ENCODE measurements at places on chromosomes 7 and 10.

- DNase-seq = no peak
These were observed 114.3 kb downstream of the ARHGAP22 start for GRCh38 chr10:48490571-48490940.

- DNase-seq = no peak
These were observed 26.7 kb downstream of the FAM171A1 start for GRCh38 chr10:15344256-15344875.

DNA sequence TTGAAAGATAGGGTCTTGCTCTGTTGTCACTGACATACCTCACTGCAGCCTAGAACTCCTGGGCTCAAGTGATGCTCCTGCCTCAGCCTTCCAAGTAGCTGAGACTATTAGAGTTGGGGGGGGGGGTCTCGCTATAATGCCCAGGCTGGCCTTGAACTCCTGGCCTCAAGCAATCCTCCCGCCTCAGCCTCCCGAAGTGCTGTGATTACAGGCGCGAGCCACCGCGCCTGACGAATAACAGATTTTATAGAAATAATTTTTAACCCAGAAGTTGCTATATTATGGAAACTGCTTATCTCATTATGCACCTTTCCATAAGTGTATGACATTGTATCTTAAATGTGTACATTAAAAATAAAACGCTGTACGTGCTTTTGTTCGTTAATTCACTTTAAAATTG lies 846 bp downstream of the ANKRD26 start:
- no peak for DNase-seq

DNA sequence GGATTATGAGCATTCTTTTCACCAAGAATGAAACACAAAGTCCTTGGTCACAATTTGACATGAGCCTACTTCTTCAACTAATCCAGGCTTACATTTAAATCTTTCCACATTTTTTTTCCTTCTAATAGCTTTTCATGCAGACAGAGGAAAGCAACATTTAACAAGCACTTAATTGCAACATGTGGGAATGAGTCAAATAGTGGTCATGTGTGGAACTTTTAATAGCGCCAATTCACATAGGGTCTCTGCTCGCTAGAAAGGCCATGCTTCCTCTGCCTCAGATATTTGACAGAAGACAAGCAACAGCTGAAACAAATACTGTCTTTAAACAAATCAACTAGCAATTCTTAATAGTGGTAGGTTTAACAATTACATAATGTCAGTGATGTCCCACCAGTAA lies 285.9 kb upstream of the ETV1 start:
- DNase-seq = no peak

GRCh38 chr10:44294726-44295412 lies 90.0 kb downstream of the CXCL12 start:
- no peak for DNase-seq

- DNase-seq = no peak
These were observed 834 bp downstream of the TAC1 start for GRCh38 chr7:97732565-97733275.

DNA sequence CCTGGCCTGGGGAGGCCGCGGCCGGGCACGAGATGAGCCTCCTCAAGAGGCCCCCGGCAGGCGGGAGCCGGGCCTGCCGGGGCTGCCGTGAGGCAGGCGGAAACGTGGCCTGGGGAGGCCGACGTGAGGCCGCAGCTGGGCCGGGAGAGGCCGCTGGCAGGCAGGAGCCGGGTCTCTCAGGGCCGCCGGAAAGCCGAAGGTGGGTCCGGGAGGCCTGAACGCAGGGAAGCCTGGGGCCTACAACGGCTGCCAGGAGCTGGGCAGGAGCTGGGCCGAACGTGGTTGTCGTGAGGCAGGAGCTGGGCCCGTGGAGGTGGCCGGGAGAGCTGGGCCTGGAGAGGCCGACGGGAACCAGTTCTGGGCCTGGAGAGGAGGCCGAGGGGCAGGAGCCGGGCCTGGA lies 171.9 kb downstream of the TPST1 start:
- DNase-seq = no peak

- no peak for DNase-seq
These were observed 40.2 kb downstream of the ANKRD61 start for GRCh38 chr7:6071406-6071805.

DNA sequence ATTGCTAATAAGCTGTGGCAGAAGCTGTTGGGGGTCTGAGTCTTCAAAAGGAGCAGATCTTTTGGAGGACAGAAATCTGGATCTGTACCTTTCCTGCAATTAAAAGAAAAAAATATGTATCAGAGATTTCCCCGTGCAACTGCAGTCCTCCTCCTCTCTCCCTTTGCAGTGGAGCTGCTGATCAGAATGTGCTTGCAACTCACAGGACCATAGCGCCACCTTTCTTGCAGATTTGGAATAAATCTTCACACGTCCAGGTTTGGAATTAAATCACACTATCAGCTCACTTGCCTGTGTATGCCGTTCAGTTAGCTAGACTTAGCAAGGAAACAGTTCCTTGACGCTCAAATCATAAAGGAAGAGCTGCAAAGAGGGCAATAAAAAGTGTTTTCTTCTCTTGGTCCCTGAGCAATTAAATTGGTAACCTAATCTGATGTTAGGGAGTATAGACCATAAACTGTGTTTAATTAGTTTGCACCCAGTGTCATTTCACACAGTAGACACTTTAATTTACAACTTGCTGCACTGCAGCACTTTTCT lies 77.4 kb downstream of the PON1 start:
- no peak for DNase-seq

- no peak for DNase-seq
These were observed 137.5 kb upstream of the FZD1 start for GRCh38 chr7:91126762-91127161.

GRCh38 chr7:130182990-130183389 lies 22.2 kb downstream of the TMEM209 start:
- no peak for DNase-seq

DNA sequence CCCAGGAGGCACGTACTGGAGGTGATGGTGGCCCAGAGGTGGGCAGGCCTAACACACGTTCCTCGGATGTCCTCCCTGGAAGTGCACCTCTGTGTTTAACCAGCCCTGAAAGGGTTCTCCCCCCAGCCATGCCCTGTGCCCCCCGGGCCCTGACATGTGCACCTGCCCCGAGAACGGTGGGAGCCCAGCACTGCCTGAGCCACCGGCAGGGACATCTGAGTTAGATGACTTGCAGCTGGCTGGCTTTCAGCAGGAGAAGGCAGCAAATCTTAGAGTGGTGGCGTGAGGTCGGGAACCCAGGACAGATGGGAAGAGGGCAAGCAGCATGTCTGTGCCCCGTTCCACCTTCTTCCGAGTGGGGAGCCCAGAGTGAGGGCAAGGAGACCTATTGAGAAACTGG lies 291.8 kb downstream of the TCERG1L start:
- no peak for DNase-seq

- no peak for DNase-seq
These were observed 51.8 kb downstream of the ARHGAP22 start for GRCh38 chr10:48552946-48553564.

DNA sequence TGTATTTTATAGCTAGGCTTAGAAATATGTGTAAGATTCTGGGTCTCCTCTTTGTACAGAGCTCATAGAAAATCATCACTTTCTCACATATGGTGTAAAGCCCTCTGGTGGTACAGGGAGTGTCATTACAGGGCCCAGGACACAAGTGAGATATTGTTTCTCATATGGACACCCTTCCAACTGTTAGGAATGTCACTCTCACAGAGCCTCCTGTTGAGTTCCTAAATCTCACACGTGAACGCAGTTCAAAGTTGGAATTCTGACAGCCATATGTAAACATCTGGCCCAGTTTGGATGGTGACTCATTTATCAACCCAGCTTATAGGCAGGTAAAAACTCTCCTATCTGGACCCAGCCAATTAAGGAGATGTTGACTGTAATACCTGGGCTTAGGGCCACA lies 35.4 kb upstream of the ZNF107 start:
- no peak for DNase-seq

DNA sequence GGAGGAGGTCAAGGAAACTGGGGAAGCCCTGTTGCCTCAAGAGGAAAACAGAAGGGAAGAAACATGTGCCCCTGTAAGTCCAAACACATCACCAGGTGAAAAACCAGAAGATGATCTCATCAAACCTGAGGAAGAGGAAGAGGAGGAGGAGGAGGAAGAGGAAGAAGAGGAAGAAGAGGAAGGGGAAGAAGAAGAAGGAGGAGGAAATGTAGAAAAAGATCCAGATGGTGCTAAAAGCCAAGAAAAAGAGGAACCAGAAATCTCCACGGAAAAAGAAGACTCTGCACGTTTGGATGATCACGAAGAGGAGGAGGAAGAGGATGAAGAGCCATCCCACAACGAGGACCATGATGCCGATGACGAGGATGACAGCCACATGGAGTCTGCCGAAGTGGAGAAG lies 82.7 kb upstream of the SAMD8 start:
- DNase-seq = no peak

DNA sequence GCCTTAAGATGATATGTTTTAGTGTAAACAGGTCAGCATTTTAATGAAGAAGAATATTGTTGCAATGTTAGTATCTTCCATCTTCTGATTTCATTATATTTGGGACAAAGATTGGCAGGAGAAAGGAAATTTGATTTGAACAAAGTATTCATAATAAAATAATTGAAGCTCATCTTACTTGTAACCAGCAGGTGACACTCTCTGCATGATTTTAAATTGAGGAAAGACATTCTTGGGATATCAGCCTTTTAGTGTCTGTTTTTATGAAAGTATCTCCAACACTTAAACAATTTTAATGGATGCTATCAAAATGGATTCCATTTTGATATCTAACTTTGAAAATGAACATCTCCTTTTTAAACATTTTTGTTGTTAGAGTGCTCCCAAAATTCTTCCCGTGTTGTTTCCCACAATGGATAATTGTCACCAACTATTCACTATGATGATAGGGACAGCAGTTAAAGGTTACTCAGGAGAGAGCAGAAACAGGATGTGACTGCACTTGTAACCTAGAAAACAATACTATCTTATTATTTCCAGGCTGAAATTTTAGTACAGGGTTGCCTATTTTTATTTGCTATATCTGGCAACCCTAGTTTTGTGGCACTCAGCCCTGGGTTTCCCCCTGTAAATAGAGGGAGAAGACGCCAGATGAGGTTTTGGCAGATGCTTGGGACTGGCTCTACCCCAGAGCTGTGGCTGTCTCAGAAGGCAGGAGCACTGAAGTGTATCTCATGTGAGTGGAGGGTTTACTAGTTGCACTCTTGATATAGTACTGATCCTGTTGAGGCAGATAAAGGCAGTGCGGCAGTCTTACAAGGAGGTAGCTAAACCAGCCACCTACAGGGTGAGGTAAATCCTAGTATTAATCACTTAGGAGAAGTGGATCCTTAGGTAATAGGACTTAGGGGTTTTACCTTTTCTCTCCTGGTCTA lies 31.0 kb upstream of the ABCB4 start:
- DNase-seq = no peak

DNA sequence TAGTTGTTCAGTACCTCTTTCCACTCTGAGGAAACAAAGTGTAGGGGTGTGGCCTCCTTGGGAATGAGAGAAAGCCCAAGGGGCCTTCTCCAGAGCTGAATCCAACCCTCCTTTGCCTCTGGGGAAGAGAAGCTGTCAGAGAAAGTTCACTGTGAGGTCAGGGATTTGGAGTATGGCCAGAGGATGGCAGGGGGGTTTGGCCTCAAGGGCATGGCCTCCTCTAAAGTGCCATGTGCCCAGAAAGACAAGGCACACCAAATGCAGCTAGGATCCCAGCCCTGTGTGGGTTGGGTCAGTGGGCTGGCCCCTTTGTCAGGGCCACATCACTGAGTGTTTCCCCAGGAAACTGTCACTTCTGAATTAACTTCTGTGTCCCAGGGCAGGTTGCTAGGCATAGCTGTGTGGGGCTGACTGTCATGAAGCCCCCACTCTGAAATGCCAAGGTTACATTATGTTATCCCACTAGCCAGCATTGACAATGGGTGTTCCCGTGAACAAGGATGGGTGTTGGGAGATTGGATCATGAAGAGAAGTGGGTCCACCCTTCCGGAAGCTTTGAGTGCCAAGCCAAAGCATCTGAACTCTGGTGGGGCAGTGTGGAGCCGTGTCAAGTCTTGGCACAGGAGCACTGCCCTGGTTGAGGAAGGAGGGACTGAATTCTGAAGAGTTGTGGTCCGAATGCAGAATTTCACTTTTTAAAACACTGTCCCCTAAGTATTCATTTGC lies 123.3 kb downstream of the ZMIZ1 start:
- no peak for DNase-seq

GRCh38 chr10:117237401-117237991 lies 3.4 kb upstream of the SLC18A2 start:
- DNase-seq = no peak

DNA sequence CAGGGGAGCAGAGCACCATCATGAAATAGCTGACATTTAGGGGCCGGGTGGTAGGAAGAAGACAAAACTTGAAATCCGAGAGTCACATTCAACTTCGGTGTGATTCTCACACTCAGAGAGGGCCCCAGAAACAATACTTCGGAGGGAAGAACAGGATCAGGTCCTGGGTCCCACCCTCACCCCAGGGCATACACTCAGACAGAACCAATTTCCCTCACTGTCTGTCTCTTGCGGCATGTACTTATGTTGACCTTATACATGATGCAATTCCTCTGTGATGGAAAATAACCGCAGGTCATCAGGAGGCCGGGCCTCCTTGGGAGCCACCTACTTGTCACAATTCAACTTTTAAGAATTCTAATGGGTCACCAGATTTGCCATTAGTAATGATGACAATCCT lies 26.3 kb upstream of the HMX3 start:
- DNase-seq = no peak
